ENCODE measurements at places on chromosomes 1 and 21. TPM values are rescaled to one million over a fixed set of nuclear protein-coding genes. Genes with fewer than 3 reads are reported as not detected.
A peak's percentile ranks its signal among the peaks of the same experiment; 100 is the strongest.

- no peak overlapping the region for H3K27ac ChIP-seq
- no peak for DNase-seq
- H3K4me3 ChIP-seq, result no peak overlapping the region
- no peaks in the 10 kb centered on the region for H3K36me3 ChIP-seq
- peaks cover 3% of the 10 kb centered on the region for H3K27me3 ChIP-seq
- no peaks in the 10 kb centered on the region for H3K4me1 ChIP-seq
These were observed 438.5 kb downstream of the PTPRU start for GRCh38 chr1:29674627-29675326.

DNA sequence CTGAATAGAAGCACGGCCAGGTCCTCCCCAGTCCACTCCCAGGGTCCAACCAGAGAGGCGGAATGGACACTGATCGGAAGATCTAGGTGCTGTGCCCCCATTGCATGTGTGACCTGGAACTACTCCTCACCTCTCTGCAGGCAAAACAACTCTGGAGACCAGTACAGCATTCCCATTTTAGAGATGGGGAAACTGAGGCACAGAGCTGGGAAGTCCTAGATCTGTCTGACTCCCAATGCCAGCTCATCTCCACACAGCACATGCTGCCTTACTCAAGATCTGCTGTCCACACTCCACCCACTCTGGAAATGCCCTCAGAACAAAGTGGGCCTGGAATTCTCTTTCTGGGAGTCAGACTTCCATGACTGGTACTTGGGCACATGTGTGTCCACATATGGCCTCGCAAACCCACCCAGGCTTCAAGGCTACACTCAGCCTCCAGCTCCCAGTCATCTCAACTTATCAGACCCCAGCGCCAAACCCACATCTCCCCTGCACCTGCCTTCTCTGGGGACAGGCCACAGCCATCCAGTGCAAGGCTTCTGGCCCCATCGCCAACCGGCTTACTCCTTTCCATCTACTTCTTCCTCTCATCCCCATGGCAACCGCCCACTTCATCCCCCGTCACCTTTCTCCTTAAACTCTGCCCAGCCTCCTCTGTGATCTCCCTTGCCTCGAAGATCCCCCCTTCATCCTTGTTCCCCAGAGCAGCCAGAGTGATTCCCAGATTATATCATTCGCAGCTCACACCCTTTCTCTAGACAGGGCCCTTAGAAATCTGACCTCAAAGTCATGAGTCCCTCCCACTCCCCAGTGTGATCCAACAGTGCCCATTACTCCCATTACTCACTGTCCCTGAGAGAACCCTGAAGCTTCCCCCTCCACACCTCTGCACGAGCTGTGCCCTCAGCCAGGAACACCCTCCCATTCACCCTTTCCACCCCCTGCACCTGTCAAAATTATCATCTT is 2.7 kb downstream of the COL8A2 start:
- DNase-seq, result no peak
- H3K27ac ChIP-seq, result no peak overlapping the region
- H3K4me1 ChIP-seq, result peaks cover 15% of the 10 kb centered on the region
- no peaks in the 10 kb centered on the region for H3K36me3 ChIP-seq
- H3K4me3 ChIP-seq, result no peak overlapping the region

The TCP10L gene
- 0.65 TPM for total RNA-seq

- H3K36me3 ChIP-seq, result peaks cover 9% of the 10 kb centered on the region
- DNase-seq, result no peak
- H3K4me3 ChIP-seq, result no peak overlapping the region
- H3K4me1 ChIP-seq, result no peaks in the 10 kb centered on the region
These were observed 8.8 kb upstream of the ANGPTL7 start for GRCh38 chr1:11180342-11180744.

The PIGR gene
- 0.10 TPM for total RNA-seq

The ATP1A2 gene
- not detected for total RNA-seq

DNA sequence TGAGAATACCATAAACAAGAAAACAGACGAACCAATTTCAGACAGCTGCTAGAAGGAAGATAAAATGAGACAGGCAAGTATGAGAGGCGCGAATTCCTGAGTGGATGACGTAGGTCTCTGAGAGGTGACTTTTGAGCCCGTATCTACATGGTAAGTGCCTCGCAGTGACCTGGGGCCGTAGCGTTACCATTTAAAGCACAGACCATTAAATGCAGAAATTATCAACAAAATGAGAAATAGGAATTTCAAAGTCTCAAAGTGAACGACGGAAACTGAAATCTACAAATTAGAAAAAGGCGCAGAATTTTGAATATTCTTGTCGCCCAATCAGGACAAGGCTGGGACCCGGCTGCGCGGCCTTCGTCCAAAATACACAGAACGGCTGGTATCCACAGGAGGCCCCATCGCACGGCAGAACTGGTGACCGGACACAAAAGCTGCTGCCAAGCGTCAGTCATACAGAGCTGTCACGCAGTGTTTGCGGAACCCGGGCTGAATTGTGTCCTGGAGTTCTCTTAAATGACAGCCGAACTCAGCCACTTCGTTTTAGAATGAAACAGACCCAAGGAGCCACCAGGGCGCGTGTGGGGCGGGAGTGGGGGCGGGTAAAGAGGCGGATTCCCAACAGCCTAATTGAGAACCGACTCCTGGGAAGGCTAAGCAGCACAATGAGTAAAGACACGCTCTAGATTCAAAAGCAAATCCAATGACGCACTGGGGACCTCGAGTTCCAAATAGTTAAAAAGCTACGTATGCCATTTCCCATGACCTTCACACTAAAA is 13.8 kb upstream of the BOLA1 start:
- no peaks in the 10 kb centered on the region for H3K27me3 ChIP-seq
- H3K4me3 ChIP-seq, result no peak overlapping the region
- H3K36me3 ChIP-seq, result no peaks in the 10 kb centered on the region
- no peak overlapping the region for H3K27ac ChIP-seq
- DNase-seq, result peak; percentile 86

DNA sequence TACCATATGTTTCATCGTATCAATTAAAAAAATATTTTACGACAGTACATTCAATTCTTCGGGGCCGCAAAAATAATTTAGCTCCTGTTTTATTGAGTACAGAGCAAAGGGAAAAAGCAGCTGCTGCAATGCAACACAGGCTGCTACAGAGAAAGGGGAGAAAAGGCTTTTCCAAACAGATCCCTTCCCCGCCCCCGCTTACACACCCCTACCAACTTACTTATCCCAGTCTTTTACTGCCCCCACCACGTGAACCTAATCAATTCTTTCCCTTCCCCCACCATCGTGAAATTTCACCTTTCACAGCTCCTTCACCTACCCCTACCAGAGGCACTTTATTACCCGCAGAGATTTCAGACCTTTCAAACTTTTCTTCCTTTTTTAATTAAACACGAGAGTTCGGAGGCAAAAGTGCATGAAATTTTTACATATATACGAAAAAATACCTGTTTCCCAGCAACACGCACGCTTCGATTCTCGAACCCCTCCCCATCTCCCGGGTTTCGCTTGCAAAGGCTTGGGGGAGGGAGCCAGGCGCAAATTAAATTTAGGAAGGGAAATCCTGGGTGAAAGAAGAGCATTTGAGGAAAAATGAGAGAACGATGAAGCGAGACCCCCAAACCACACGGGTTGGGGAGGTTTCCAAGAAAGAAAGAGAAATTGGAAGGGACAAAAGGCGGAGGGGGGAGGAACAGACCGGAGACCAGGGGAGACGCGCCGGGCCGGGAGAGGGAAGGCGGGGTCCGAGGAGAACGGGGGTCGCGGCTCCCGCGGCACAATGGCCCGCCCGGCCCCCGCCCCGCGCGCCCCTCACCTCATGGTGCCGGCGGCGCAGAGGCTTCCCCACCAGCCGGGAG is 823 bp downstream of the ENAH start:
- peaks cover 28% of the 10 kb centered on the region for H3K27me3 ChIP-seq
- no peak overlapping the region for H3K27ac ChIP-seq
- no peak for DNase-seq
- H3K4me3 ChIP-seq, result peak overlapping the region; percentile 82

- no peaks in the 10 kb centered on the region for H3K27me3 ChIP-seq
- H3K4me3 ChIP-seq, result no peak overlapping the region
- DNase-seq, result no peak
- no peaks in the 10 kb centered on the region for H3K36me3 ChIP-seq
- no peak overlapping the region for H3K27ac ChIP-seq
- H3K4me1 ChIP-seq, result no peaks in the 10 kb centered on the region
These were observed 72.8 kb downstream of the PTPRU start for GRCh38 chr1:29309075-29309474.

DNA sequence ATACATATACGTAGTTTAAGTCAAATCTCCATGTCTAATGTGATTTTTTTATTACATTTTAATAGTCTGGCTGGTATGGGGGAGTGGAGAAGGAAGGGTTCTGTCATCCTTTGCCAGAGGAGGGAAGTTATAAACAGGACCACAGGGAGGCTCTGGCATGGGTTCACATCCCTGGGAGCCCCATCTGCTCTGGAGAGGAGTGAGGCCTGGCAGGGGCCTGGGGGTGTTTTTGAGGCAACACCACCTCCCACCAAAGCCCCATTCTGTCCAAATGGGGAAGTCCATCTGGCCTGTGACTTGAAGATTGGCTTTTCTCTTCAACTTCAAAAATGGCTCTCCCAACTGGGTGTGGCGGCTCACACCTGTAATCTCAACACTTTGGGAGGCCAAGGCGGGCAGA is 15.8 kb downstream of the DISP3 start:
- H3K27ac ChIP-seq, result no peak overlapping the region
- no peaks in the 10 kb centered on the region for H3K36me3 ChIP-seq
- no peak for DNase-seq
- H3K27me3 ChIP-seq, result peaks cover under 1% of the 10 kb centered on the region

The OR2T35 gene
- total RNA-seq, result not detected

DNA sequence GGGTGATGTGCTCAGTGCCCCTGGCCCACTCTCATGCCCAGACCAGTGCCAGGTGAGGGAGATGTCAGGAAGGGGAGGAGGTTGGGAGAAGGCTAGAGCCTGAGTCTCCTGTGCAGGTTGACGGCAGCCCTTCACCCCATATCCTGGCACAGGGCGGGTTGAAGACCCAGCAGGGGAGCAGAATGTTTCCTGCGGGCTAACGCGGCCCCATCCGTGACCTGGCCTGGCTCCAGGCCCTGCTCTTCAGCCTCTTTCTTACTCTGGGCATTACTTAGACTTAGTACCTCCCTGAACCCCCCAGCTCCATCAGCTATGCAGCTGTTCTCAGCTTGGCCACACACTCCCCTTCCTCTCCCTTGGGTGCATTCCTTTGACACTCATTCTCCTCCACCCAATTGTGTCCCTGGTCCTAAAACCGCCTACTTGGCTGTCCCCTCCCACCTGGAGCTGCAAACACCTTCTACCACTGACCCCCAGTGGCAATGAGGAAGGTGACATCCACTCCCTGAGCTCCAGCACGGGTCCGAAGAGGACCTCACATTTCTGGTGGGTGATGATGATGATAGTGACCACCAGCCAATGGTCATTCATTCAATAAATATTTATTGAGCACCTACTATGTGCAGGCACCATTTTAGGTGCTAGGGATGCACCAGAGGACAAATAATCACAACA is 179.0 kb downstream of the PTPRU start:
- H3K36me3 ChIP-seq, result no peaks in the 10 kb centered on the region
- H3K4me1 ChIP-seq, result no peaks in the 10 kb centered on the region
- peaks cover 9% of the 10 kb centered on the region for H3K27me3 ChIP-seq

- H3K27me3 ChIP-seq, result no peaks in the 10 kb centered on the region
- no peaks in the 10 kb centered on the region for H3K36me3 ChIP-seq
- no peak overlapping the region for H3K4me3 ChIP-seq
- no peak overlapping the region for H3K27ac ChIP-seq
These were observed 25.3 kb upstream of the IPP start for GRCh38 chr1:45775794-45776193.

GRCh38 chr21:46553993-46554392 is 50.9 kb downstream of the S100B start:
- peaks cover 16% of the 10 kb centered on the region for H3K36me3 ChIP-seq
- no peaks in the 10 kb centered on the region for H3K27me3 ChIP-seq
- peak overlapping the region; percentile 5 for H3K27ac ChIP-seq
- DNase-seq, result no peak
- H3K4me3 ChIP-seq, result no peak overlapping the region
- H3K4me1 ChIP-seq, result peaks cover 42% of the 10 kb centered on the region

The RNU1-2 gene
- total RNA-seq, result 1,390 TPM

DNA sequence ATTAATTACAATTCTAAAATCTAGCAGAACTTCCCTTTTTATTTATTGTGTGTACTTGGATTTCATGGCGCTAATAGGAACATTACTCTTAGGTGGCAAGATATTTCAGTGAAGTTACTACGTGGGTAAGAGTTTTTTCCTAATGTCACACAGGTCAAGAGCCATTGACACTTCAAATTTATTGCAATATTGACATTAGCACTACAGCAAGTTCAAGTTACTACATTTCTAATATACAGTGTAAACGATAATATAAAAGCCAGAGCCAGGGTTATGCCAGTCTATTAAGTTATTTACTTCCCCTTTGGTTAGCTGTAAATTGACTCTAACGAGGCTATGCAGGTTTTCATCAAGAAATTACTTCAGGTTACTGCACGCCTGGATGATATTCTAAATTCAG is 29.7 kb downstream of the CHODL start:
- H3K4me1 ChIP-seq, result no peaks in the 10 kb centered on the region
- no peak for DNase-seq
- H3K36me3 ChIP-seq, result no peaks in the 10 kb centered on the region
- H3K27me3 ChIP-seq, result no peaks in the 10 kb centered on the region

The IFNLR1 gene
- 10.0 TPM for total RNA-seq

DNA sequence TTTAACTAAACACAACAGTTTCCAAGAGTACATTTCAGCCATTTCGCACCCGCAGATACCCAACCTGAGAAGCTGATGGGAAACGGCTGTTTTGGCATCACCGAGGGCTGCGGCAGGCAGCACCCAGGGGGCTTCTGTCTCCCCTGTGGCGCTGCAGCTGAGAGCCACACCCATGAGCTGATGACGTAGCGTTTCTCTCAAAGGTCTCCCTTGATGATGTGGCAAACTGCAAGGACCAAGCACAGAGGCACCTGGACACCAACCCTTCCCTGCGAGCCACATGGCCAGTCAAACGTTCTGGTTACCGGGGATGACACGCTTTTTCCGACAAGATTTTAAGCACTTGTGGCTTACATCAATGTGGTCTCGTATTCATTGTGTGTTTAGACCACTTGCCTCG is 150.8 kb upstream of the ERG start:
- peaks cover 19% of the 10 kb centered on the region for H3K4me1 ChIP-seq
- H3K27ac ChIP-seq, result no peak overlapping the region
- H3K36me3 ChIP-seq, result no peaks in the 10 kb centered on the region
- H3K4me3 ChIP-seq, result no peak overlapping the region

DNA sequence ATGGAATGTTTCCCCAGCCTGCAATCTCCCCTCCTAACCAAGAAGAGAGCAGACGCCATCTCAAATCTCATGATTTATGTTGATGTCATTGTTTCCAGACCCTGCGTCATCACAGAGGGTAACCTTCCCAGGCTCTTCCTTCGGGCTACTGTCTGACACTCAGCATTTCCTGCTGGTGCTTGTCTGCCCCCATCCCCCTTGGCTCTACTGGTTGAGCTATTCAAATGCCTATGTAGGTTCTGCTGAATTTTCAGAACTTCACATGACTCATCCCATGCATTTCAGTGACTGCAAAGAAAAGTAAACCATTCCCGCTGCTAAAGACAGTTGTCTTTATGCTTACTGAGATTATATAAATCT is 24.8 kb upstream of the ITPKB start:
- H3K27me3 ChIP-seq, result no peaks in the 10 kb centered on the region
- peak; percentile 60 for DNase-seq
- no peak overlapping the region for H3K4me3 ChIP-seq

The ARHGEF10L gene
- total RNA-seq, result not detected
